Hepatic stellate cell (primary cell): ENCODE measurements at places on chromosomes 7 and 10.

DNA sequence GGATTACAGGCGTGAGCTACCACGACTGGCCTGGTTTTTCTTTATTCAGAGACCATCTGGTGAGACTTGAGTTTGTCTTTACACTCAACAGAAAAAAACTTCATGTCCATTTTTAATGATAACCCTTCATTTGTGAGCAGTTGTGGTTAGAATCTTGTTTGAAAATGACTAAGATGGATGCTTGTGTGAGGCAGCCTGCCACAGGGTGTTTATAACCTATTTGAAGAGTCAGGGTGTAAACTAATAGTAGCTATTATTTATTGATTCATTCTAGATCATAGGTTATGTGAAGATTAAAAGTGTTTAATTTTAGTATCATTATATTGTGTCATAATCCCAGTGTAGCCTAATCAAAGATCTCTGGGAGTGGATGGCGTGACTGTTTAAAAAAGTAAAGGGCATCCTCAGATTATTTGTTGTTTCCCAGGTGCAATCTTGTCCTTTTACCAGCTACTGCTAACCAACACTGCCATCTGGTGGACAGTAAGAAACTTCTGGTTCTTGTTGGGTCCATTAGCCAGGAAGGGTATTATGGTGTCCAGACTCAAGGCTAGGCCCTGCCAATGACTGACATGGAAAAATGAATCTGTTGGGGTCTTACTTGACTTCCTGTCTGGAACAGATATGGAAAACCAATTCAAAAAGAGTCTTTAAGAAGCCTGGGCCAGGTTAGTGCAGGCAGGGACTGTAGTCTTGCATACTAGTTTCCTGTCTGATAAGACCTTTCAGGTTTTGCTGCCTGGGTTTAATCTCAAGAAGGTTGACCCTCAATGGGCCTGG is 24.9 kb downstream of the NRBF2 start:
- peak; percentile 46 for DNase-seq

DNA sequence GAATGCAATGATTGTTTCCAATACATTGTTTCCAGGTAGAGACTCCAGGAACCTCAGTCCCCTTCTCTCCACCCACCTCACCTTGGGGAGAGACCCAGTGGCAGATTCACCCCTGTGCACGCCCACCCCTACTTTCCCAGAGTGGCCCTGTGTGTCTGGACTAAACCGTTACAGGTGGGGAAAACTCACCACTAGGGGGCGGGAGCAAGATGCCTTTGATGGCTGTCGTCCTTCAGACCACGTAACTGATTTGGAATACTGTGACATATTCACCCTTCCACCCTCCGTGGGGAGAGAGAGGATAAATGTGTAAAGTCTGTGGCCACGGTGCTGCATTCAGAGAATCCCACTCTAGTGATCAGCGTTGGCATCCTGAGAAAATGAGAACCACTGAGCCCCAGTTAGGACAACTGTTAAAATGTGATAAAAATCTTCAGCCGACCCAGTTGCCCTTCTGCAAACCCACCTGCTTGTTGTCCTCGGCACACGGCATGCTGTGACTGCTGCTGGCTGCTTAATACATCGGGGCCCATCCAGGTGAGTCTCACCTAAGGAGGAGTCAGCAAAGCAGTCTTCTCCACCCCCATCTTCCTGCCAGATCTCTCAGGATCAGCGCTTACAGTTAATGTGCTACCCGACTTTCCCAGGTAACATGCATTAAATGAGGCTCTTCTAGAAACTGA is 41.5 kb upstream of the NMT2 start:
- DNase-seq: peak; percentile 68

DNA sequence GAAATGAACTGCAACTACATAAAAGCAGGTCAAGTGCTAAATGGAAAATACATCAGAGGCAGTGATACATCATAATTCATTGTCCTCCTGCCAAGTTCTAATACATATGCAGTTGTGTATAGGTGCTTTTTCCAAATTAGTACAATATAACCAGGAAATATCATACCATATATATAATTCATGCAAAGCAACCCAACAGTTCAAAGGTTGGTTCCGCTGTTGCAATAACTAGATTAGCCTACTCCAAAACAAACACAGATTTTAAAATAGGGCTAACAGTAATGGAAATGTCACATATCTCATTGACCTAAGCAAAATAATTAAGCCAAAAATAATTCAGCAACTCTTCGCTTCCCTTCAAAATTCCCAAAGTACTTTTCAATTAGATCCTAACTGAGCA is 88.9 kb upstream of the NEBL start:
- DNase-seq: no peak

DNA sequence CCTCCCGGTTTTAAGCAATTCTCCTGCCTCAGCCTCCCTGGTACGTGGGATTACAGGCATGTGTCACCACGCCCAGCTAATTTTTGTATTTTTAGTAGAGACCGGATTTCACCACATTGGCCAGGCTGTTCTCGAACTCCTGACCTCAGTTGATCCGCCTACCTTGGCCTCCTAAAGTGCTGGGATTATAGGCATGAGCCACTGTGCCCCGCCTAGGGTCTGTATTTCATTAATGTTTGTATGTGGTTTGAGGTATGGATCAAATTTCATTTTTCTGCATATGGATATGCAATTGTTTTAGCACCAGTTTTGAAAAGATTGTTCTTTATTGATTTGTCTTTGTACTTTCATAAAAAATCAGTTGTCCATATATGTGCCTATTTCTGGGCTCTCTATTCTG is 26.0 kb downstream of the CYP26A1 start:
- DNase-seq: no peak
